ENCODE measurements at places on chromosomes 2 and 18.
A peak's percentile ranks its signal among the peaks of the same experiment; 100 is the strongest.

DNA sequence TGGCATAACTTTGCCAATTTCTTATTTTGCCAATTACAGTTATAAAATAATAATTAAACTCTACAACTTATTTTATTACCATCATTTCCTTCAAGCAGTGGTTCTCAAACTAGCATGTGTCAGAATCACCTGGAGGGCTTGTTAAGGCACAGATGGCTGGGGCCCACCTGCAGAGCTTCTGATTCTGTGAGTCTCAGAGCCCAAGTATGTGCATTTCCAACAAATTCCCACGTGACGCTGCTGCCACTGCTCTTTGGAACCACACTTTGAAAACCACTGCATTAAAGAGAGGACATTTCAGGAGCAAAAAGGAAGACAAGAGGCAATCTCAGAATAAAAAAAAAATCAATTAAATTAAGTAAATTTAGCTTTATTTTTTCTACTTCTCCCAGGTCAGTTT is 94.0 kb upstream of the HNRNPA3 start:
- DNase-seq = no peak

GRCh38 chr2:206368484-206368883 is 74.8 kb upstream of the ADAM23 start:
- DNase-seq = peak; percentile 62

- DNase-seq = no peak
Measured at GRCh38 chr2:46416739-46417403, 62.5 kb upstream of the TMEM247 start.

GRCh38 chr2:233544200-233544610 is 22.4 kb downstream of the USP40 start:
- no peak for DNase-seq

GRCh38 chr2:212712466-212712865 is 173.9 kb upstream of the ERBB4 start:
- DNase-seq = peak; percentile 35

- DNase-seq = no peak
Measured at GRCh38 chr2:234794866-234795265, 157.0 kb upstream of the SH3BP4 start.

DNA sequence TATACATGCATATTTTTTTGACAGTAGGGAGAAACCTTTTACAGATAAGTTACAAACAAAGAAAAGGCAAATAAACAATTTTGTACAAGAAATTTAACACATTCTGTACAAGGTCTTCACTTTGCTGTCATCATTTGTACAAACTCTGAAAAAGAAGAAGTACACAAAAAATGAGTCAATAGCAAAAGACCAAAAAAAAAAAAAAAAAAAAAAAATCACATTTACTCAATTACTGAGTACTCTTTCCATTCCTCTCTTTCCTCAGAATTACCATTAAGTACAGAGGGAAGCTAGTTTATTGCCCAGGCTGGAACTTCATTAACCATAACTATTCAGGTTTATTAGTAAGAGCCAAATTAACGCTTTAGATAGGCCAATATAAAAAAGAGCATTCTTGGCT is 5.6 kb upstream of the STPG4 start:
- no peak for DNase-seq

GRCh38 chr2:31522786-31523185 is 58.0 kb downstream of the SRD5A2 start:
- no peak for DNase-seq

- peak; percentile 41 for DNase-seq
Measured at GRCh38 chr2:191171286-191171685, 20.5 kb upstream of the STAT4 start.

DNA sequence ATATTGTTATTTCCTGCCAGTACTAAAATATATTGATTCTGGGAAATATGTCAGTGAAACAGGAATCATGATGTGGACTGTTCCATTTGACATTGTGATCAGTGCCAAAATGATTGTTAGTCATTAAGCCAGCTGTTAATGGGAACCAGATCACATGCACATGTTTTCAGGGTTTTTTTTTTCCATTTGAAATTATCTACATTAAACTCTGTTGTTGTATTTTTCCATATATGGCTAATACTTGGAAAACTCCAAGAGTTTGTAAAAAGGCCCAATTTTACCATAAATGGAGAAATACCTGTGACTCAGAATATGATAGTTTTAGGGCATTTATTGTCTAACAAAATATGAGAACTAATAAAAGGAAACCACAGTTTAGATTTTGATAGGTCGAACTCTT is 13.4 kb downstream of the ITGAV start:
- no peak for DNase-seq

DNA sequence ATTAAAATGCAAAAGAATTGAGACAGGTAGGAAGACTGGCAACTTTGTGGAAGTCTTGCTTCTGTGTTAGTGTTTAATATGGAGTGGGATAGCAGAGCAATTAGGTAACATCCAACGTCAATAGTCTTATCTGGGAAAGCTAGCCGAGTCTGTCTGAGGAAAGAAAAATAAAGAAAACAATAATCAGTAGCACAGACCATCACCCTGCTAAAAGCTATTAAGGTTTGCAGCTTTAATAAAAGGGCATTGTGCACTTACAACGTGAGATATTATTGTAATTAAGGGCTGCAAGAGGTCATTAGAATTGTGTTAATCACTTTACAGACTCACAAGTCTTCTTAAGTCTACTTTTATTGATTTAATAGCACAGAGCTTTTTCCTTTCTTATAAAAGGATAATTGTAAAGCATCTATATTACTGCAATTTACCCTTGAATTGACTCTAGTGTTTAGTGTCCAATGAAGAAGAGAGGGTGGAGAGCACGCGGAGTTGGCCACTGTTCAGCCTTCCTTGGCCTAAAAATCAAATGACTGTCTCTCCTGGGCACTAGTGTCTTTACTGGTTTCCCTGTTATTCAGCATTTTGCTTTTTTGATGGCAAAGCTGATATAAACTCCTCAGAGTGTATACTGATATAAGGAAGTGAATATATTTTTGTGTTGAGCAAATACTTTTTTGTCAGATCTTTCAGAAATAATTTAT is 2.0 kb downstream of the CDH7 start:
- no peak for DNase-seq

Data from tongue (tissue), 3 donors.